T-helper 9 cell (primary cell): ENCODE measurements at places on chromosomes 13 and 19.

DNA sequence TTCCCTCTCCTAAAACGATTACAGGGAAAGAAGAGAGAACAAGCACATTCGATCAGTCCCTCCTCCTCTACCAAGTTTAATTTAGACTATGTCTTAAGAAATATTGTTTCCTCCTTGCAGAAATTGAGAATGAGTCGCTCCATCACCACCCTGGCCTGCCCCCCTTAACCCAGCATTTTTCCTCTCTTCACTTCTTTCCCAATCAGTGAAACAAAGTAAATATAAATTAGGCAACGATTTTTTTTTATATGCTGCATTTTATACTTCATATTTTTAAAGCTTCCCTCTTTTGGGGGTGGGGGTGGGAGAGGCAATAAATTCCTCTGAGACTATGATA, 300.0 kb downstream of the SPRY2 start:
- DNase-seq, result no peak

DNA sequence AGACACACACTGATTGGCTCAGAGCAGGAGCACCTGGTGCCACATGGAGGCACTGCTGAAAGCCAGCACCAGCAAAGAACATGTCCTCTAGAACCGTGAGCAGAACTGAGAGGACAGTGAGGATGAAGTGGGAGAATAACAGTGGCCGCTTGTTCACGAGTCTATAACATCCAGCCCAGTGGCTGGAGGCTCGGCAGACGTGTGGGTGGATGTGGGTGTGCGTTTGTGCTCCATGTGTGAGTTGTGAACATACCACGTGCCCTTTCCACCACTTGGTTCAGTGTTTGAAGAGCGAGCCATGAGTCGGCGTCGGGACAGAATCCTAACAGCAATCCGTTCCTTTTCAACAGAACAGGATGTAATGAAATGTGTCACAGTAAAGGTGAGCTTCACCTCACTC, 113.0 kb downstream of the SOX1 start:
- DNase-seq, result no peak

DNA sequence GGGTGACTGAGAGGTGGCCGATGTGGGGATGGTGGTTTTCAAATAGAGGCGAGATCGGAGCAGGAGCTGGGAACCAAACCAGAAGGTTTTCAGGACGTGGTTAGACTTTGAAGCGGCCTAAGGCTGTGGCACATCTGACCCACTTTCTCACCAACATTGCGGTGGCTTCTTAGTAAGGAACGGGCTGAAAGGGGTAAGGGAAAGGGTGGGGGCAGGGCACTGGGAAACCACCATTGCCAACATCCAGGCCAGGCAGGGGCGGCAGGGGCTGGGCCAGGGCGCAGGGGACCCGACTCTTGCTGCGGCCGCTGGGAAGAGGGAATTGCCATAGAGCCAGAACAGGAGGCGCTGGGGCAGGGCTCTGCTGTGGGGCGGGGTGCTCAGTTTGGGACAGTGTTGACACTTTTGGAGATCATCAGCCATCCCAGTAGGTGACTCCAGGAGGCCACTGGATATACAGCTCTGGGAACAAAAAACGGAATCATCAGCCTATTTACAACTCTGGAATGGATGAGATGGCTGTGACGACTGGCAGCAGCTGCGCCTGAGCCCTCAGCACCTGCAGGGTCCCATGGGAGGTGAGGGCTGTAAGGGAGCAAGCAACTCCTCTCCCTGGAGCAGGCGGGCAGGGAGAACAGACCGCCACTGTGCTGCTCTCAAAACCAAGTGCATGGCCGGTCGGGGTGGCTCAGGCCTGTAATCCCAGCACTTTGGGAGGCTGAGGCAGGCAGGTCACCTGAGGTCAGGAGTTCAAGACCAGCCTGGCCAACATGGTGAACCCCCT, 52.2 kb downstream of the IRS2 start:
- DNase-seq, result no peak

DNA sequence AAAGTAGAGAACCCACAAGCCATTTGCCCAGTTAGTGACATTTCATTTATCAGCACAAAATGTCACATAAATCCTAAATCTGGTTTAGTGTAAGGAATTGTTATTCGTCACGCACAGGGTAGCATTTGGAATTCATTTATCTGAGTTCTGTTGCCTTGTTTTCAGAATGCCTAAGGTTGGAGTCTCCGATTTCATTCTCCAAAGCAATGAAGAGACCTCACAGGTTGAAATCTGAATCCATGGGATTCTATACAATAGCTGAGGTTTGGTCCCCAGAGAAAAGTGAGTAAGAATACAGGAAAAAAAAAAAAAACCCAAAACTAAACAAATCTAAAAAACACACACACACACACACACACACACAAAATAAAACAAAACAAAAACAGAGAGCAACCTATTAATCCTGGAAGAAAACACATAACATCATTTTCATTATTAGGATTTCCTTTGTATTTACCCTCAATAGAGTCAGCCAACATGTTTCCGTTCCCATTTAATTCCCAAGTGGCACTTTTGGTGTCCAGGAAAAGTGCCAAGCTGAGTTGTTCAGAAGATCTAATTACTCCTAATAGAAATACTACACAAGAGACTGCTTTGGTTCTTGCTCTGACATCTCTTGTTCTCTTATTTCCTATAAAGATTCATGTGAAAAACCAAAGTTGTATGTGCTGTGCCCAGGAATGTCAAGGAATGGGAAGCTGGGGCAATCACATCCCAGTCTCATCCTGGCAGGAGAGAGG, 36.2 kb upstream of the LRCH1 start:
- DNase-seq, result no peak

GRCh38 chr13:75279834-75280369, 202.1 kb downstream of the TBC1D4 start:
- DNase-seq, result no peak

DNA sequence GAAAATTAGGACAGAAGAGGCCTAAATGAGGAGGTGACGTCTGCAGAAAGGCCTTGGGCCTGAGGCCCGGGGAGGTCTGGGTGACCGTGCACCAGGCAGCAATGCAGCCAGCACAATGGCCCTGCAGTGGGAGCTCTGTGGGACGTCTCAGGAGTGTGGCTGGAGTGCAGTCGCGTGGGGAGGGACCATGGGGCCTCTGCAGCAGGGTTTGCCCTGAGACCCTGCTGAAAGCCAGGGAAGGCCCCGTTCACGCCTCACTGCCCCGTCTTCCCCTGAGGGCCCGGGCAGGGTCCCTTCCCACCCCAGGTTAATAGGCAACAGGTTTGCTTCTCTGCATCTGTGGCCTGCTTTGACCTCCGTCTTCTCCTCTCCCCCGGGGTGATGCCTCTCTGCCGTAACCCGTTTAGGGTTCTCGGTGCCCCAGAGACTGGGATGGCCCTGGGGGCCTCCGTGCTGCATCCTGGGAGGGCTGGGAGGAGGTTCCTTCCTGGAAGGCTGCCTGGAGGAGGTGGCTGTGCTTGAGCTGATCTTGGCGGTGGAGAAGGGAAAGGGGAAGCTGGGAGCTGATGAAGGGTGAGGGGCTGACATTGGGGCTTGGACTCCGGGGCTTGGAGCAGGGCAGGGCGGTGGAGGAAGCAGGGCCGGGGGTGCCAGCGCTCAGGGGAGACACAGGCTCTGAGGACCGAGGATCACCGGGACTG, 9.7 kb downstream of the PALM start:
- no peak for DNase-seq

DNA sequence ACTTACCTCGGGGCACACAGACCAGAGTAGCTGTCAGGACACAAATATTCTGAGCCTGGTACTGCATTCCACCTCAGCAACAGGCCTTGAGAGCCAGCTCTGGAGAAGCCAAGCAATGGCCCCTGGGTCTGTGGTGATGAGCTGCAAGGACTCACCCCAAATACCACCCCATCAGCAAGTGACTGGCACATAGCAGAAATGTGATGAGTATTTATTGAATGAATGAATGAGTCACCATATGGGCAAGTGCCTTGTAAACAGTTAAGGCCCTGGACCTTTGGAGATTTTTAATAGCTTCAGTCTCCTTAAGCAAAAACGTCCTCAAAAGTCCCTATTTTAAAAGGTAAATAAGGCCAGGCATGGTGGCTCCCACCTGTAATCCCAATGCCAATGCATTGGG, 18.2 kb downstream of the GSX1 start:
- no peak for DNase-seq
